Skeletal muscle cell (primary cell): ENCODE measurements at places on chromosomes 11 and 22.

- DNase-seq: no peak
These were observed 10.2 kb downstream of the ARAP1 start for GRCh38 chr11:72741849-72742512.

DNA sequence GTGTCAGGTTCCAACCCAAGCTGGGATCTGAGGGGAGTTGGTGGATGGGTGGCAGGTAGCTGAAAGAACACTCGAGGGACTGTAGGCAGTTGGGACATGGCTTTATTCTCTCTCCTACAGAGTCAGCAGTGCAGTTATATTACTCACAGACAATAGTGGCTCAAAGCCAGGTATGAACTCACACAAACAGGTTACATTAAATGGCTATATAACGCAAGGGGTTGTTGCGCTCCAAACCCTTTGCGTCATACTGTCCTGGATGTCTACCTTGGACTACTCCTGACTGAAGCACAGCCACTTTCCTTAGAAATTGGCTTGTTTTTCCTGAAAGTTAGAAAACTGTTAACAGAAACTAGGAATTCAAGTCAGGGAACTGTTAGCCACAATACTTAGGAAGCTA is 66.4 kb upstream of the OR4B1 start:
- peak; percentile 35 for DNase-seq

DNA sequence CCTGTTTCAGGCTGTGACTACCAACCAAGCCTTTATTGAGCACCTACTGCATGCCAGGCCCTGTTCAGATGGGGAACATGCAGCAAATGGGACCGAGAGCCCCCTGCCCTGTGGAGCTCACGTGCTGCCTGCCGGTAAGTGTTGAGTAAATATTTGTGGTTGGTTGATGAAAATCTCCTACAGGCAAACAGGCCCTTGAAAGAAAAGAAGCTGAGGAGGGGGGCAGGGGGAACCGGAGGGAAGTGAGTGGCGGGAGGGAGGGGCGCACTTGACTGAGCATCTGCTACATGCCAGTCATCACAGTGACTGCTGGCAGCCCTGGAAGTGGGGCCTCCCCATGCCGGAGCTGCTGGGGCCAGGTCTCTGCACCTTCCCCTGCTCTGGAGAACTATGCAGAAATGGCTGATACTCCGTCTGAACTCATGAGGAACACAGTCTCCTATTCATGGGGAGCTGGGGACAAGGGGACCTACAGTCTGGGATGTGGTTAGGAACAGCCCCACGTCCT is 34.2 kb downstream of the MACROD1 start:
- no peak for DNase-seq

DNA sequence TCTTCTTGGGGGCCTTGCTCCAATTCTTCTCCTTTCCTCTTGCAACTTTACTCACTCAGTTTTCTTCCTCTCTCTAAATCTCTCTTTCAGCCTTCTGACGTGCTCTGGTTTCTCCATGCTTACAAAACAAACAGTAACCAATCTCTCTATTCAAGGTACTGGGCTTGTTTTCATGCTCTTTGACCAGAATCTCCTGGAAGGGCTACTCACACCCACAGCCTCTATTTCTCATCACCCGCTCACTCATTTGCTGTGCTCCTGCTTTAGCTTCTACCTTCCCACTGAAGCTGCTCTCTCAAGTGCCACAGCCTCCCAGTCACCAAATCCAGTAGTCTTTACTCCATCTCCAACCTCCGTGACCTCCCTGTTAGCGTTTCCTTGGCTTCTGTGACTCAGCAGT is 60.4 kb downstream of the SERGEF start:
- DNase-seq: no peak

- no peak for DNase-seq
These were observed 18.2 kb downstream of the IFT27 start for GRCh38 chr22:36757668-36758211.

DNA sequence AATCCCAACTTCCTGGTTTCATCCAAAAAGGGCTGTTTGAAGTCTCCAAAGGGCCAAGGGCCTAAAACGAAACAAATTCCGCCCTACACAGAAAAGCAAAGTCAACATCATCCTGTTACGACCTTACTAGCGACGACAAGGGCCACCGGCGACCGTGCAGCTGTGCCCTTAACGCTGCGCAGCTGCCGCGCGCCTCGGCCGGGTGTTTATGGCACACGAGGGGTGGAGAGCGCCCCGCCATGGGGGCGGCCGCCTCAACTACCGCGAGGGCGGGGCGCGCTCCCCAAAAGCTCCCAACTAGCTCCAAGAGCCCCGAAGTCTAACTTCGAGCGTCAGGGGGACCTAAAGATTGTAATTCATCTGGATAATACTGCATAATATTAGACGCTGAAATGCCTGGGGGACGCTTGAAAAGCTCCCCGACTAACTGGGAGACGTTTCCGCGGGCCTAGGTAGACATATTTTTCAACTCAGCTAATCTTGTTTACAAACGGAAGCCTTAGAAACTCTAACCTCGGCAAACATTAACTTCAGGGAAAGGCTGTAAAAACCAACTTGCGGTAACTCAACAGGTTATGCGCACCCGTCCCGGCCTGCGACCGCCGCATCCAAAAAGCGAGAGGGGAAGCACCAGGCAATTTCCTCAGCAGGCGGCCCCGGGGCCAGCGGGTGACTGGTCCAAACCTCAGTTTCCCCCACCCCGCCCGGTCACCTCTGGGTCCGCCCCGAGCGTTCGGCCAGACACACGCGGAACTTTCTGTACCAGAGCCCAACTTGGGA is 694 bp downstream of the TMEM123 start:
- DNase-seq: no peak

- no peak for DNase-seq
These were observed 14.6 kb downstream of the CCDC83 start for GRCh38 chr11:85869781-85870180.

GRCh38 chr11:122754553-122755322 is 83.6 kb upstream of the CRTAM start:
- DNase-seq: no peak

- no peak for DNase-seq
These were observed at the start of gene PLXNB2 for GRCh38 chr22:50306753-50307749. Gene PLXNB2, minus strand, starts transcription at chr22:50307646. Its CDS starts 17,062 bp downstream, at chr22:50290584.

GRCh38 chr22:23305321-23305910 is 125.1 kb downstream of the BCR start:
- no peak for DNase-seq

GRCh38 chr11:30015725-30016412 is 961 bp downstream of the KCNA4 start:
- DNase-seq: no peak

DNA sequence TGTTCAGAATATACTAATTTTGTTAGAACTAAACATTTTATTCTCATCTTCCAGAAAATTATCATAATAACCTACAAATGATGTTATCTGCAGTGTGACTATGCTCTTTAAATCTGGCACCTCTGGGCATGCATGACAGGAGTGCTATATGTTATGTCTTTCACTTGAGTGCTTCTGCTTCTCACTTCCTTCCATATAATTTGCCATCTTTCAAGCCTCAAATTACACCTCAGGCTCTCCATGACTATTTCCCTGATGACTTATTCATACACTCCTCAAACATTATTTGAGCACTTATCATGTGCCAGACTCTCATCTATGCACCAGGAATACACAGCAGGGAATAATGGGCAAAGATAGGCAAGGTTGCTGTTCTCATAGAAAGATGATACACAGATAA is 219.3 kb upstream of the POU2AF2 start:
- DNase-seq: no peak

GRCh38 chr11:125372911-125373310 is 123.2 kb downstream of the FEZ1 start:
- no peak for DNase-seq

- DNase-seq: no peak
These were observed 576.9 kb upstream of the ANO5 start for GRCh38 chr11:21615955-21616371.

DNA sequence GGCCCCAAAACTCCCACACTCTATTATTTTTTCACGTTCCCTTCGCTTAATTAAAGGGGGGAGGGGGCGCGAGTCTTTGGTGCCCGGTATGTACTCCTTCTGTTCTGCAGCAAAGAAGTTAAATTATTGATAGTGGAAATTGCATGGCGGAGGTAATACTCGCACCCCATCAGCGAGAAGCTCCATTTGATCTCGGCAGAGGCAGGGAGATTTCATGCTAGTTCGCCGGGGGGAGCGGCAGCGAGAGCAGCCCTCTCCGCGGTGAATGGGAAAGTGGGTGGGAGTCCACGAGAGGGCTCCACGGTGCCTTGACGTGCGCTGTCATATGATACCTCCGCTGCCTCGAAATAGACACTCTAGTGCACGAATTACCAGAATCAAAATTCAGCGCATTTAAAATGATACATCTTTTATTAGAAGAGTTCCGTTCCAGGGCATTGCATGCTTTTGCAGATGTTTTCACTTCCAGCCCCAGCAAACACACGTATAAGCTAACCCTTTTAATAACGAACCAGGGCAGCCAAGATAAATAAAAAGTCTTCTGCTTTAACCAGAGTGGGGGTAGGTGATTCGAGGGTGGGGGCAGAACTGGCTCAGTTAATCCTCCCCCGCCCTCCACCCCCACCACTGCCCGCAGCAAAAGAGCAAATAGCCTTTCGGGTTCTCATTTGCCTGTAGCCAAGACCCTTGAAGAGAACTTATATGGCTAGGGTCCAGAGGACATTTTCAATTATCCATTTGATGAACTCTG is 1.3 kb upstream of the BDNF start:
- no peak for DNase-seq

DNA sequence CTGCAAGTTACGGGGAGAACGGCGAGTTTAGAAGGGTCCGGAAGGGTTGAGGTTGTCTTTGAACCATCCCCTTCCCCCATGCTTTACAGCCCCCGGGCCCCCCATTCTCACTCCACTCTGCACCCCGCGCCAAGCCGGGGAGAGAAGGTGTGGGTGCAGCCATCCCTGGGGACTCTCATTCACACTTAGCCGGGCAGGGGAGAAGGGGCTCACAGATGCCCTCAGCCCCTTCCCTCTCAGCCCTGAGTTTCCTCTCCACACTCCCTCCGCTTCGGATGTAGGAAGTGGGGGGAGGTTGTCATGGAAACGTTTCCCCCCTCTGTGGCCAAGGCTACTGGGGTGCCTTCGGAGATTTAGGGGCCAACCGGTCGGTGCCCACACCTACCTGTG is 334 bp downstream of the CADM1 start:
- DNase-seq: no peak

GRCh38 chr22:20406686-20407408 is 12.9 kb downstream of the ZNF74 start:
- no peak for DNase-seq

DNA sequence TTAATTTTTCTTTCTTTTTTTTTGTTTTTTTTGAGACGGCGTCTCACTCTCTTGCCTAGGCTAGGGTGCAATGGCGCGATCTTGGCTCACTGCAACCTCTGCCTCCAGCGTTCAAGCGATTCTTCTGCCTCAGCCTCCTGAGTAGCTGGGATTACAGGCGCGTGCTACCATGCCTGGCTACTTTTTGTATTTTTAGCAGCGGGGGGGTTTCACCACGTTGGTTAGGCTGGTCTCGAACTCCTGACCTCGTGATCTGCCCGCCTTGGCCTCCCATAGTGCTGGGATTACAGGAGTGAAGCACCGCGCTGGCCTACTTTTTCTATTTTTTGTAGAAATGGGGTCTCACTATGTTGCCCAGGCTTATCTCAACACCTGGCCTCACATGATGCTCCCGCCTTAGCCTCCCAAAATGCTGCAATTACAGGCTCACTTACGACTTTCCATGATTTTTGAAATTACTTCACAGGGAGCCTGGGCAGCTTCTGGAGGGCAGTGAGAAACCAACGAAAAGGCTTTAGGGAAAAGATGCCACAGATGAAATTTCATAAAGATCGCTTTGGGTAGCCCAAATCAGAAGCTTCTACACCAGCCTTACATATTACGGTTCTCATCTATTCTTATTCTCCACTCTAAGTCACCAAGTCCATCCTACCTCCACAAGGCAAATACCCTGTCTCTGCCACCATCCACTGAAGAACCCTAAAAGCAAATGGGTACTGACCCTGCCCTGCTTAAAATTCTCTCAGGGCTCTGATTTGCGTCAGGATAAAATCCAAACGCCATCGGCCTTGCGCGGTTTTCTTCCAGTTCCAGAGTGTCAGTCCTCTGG is 866 bp upstream of the RRM1 start:
- no peak for DNase-seq

GRCh38 chr11:124894606-124895430 is 2.8 kb downstream of the ROBO4 start:
- no peak for DNase-seq

DNA sequence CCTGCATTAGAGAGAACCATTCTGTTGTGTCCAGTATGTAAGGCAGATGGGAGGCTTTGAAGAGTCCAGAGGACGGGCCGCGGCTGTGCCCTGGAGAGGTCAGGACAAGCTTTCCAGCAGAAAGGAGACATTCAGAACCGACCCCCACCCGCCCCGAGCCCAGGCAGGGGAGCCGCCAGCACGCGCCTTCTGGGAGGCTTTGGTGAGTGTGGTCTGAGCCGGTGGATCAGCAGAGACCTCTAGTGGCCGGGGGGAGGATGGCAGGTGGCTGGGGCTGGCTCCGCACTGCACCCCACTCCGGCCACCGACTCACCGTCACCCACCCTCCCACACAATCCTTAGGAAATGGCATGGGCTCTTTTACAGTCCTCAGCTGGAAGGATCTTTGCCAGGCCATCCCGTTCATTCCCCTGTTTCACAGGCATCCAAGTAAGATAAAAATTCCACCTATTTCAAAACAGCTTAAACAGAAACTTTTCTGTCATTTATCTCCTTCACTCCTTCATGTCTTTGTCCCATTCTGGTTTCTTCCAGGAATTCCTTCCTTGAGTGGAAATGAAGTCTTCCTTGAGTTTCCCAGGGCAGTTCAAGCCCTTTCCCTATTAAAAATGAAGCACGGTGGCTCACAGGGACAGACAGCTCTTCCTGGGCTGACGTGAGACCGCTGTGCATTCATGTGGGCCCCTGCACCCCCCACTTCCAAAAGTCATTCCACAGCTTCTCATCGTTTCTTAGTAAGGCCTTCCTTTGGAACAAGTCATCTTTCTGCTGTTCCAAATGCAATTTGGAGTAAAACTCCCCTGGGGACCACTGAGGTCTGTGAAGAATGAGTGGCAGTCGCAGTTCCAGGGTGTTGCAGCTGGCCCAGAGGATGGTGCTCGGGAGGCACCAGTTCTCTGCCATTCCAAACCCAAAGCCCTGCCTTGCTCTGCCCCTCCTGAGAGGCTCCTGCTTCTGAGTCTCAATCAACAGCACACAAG is 91.0 kb downstream of the FEZ1 start:
- DNase-seq: no peak

DNA sequence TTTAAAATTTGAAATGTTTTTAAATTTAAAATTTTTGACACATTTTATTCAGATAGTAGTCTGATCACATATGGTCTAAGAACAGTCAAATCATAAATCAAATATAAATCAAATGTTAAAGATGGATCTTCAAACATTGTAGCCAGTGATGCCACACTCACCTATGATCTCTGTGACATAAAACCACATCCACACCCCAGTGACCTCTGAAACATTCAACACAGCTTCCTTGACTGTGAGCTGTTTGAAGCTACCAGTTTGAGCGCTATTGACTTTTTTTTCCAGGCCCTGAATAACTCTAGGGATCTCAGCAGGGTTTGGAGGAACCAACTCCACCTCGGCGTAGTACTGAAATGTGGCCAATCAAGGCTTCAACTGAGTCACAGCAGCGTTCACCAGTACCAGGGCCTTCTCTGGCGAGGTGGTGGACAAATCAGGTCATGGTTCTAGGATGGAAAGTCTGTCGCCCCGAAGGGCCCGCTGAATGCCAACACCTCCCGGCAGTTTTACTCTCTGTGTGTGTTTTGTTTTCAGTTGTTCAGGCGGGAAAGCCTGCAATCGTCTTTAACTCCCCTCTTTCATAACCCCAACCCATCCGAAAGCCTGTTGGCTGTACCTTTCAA is 4.3 kb upstream of the MARK2 start:
- DNase-seq: no peak

GRCh38 chr11:85884581-85885021 is 29.4 kb downstream of the CCDC83 start:
- no peak for DNase-seq
